ENCODE measurements at places on chromosomes 3 and 15.
A peak's percentile ranks its signal among the peaks of the same experiment; 100 is the strongest.

GRCh38 chr15:29656636-29657475 is 165.4 kb downstream of the TJP1 start:
- no peak for DNase-seq

- DNase-seq, result peak; percentile 87
Observed at GRCh38 chr3:86990734-86991481, at the start of gene VGLL3. VGLL3 (minus strand) TSS chr3:86991149; CDS start chr3:86990743, 406 bp downstream.

DNA sequence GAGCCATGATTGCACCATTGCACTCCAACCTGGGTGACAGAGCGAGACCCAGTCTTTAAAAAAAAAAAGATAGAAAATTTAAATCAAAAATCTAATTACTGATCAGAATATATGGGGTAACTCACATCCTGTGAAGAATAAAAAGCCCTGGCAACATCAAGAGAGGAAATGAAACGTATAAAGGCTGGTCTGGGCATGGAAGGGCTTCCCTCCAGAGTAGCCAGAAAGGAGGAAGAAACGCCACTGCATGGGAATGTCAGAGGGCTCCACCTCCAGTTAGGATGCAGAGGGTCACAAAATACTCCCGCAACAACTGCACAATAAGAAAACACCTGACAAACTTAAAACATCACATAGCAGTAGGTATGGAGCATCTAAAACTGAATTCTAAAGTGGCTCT is 4.9 kb upstream of the IQCF1 start:
- DNase-seq, result no peak

DNA sequence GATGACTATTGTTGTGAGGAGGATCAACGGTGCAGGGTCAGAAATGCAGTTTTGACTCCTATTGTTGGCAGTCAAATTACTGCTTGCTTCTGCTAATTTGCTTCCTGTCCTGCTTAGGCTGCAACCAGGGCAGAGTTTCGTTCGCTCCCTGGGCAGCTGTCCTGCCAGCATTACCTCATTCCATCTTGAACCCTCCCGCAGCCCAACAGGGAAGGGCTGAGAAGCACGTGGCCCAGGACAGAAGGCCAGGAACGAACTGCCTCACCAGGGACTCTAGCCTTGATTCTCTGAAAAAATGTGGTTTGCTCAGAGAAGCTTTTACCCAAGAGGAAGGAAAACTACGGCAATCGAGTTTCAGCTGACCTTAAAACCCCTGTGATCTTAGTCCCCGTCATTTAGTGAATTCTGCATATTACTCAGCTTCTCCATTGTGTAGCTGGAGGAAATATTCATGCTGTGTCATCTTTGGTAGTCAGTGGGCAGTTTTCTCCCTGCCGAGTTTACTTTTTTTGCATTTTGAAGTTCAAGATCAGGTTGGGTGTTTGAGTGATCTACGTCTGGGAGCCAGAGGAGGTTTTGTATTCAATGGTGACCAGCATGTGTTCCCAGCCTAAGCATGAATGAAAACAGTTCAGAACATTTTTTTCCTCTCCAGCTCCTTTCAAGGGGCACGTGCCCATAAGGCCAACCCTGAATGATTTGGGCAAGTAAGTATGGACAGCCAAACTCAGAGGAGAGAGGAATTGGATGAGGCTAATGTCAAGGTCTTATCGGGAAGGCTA is 23.0 kb downstream of the TLNRD1 start:
- DNase-seq, result no peak

DNA sequence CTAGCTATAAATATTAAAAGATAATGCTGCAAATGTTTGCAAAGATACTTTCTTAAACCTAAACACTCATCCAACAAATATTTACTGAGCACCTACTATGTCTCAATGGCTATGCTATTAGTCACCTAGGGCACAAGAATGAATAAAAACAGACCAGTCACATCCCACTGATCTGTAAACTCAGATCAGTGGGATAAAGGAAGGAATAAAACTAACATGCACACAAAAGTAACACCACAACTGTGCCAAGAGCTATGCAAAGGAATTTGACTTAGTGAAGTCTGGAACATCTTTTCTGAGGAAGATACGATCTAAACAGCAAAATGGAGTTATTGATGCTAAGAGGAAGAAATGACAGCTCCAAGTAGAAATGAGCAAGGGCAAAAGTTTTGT is 56.6 kb downstream of the CBLB start:
- no peak for DNase-seq

GRCh38 chr3:141250828-141251227 is 19.2 kb downstream of the PXYLP1 start:
- DNase-seq, result no peak

GRCh38 chr3:99625643-99626416 is 12.6 kb upstream of the COL8A1 start:
- no peak for DNase-seq

GRCh38 chr3:9951126-9951525 is 1.1 kb downstream of the PRRT3 start:
- DNase-seq, result no peak

GRCh38 chr3:152113413-152113812 is 155.3 kb upstream of the MBNL1 start:
- DNase-seq, result no peak

Data from right forelimb (tissue), 1 donor.